Activated CD8-positive, alpha-beta memory T cell treated with anti-CD3 and anti-CD28 coated beads for 1 hour (primary cell): ENCODE measurements at places on chromosomes 3 and 15.

DNA sequence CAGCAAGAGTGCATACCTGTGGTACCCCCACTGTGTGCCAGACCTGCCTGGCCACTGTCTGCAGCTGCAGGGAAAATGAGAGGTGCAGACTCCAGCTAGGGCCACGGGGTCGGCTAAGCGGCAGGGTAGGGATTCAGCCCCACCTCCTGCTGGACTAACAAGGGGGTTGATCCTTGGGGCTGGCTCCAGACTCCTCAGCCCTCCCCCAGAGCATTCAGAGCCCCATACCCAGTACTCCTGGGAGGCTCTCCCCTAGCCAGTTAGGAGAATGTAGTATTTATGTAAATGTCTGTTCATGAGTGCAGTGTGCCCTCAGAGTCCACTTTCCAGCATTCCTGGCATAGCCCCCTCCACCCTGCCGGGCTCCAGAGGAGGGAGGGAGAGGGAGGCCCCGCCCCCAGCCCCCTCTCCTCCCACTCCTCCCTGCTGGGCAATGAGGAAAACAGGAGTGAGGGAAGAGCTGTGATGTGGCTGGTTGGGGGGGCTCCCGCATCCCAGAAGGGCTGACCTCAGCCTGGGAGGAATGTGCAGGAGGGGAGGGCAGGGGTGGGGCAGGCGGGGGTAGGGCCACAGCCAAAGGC, 4.5 kb upstream of the SEMA3B start:
- DNase-seq: no peak

GRCh38 chr3:27290760-27291159, 78.4 kb downstream of the NEK10 start:
- DNase-seq: no peak

DNA sequence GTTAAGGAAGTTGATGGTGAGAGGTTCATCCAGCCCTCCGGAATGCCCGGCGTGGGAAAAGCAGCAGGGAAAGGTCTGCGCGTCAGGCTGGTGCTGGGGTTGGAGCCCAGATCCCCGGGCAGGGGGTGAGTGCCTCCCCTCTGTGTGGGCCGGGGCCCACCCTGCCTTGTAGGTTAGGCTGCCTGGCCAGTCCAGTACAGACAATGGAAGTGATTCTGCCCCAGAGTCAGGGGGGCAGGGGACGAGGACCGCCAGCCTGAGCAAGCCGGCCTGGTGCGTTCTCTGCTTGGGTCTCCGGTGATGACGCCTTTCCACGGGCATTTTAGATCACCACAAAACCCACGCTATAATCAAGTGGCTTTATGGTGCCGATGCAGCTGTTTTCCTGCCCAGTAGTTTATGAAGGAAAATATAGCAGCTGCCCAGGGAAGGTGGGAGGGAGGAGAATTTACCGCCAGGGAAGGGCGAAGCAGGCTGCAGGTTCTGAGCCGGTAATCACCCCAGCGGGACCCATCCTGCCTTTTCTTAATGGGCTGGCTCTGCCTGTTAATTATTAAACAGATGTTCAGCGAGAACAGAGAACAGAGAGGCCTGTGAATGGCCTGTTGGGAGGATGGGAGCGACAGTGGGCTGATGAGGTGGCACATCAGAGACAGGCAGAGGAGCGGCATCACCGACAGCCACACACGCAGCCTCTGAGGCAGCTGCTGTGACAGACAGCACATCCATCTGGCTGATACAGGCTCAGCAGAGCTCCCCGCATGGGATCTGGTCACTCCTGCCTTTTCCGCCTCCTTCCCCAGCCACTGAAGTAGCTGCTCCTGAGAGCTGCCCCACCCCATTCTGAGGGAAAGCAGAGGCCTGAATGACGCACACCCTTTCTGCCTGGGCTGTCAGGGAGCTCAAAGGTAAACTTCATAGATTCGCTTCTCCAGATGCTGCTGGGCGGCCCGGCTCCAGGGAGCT, 35.2 kb downstream of the BDH1 start:
- DNase-seq: no peak

GRCh38 chr3:56121716-56122115, 346.6 kb downstream of the ERC2 start:
- no peak for DNase-seq
